Bladder microvascular endothelial cell (primary cell): ENCODE measurements at places on chromosomes 6 and 20. TPM values are rescaled to one million over a fixed set of nuclear protein-coding genes. Genes with fewer than 3 reads are reported as not detected.

The VSTM2L gene
- under 0.01 and 0.31 TPM in 2 replicates for total RNA-seq

The IP6K3 gene
- not detected in 2 replicates for total RNA-seq

The CALHM6 gene
- total RNA-seq: 0.50 and 1.3 TPM in 2 replicates

The CRISP3 gene
- not detected in 2 replicates for total RNA-seq

The MAFB gene
- 0.32 and 3.4 TPM in 2 replicates for total RNA-seq

The NECAB3 gene
- total RNA-seq: 6.5 and 8.5 TPM in 2 replicates

The OR2H1 gene
- total RNA-seq: not detected in 2 replicates

The RBM24 gene
- 1.2 and 2.4 TPM in 2 replicates for total RNA-seq

The HCRTR2 gene
- not detected in 2 replicates for total RNA-seq

The TP53TG5 gene
- not detected in 2 replicates for total RNA-seq

The EYA2 gene
- not detected in 2 replicates for total RNA-seq

The PHACTR2 gene
- total RNA-seq: 88.2 and 136 TPM in 2 replicates

The KCNK15 gene
- total RNA-seq: 0.06 TPM in 1 of 2 replicates, not detected in the other

The FOXF2 gene
- total RNA-seq: not detected in 2 replicates

The CCN5 gene
- total RNA-seq: not detected in 2 replicates

The PGM3 gene
- 46.0 and 79.7 TPM in 2 replicates for total RNA-seq

The MTCH1 gene
- total RNA-seq: 176 and 245 TPM in 2 replicates

The E2F1 gene
- 9.4 and 14.1 TPM in 2 replicates for total RNA-seq

The CDSN gene
- 0.06 TPM in 1 of 2 replicates, not detected in the other for total RNA-seq

The BHLHE23 gene
- total RNA-seq: not detected in 2 replicates

The PMEPA1 gene
- 1.3 and 4.2 TPM in 2 replicates for total RNA-seq

The HLA-DQA1 gene
- not detected in 2 replicates for total RNA-seq

The ACSS2 gene
- total RNA-seq: 42.1 and 48.6 TPM in 2 replicates

The MLN gene
- not detected in 2 replicates for total RNA-seq

The TSHZ2 gene
- total RNA-seq: 0.65 and 1.5 TPM in 2 replicates

The POM121L2 gene
- total RNA-seq: not detected in 2 replicates

The TFAP2B gene
- total RNA-seq: not detected in 2 replicates

The FAM217A gene
- not detected in 2 replicates for total RNA-seq

The SOD2 gene
- total RNA-seq: 366 and 939 TPM in 2 replicates

The TMEM14B gene
- 45.7 and 54.6 TPM in 2 replicates for total RNA-seq

The LY6G6D gene
- total RNA-seq: not detected in 2 replicates

The C6orf15 gene
- total RNA-seq: not detected in 2 replicates

The ISM1 gene
- total RNA-seq: under 0.01 and 0.06 TPM in 2 replicates
